CD8-positive, alpha-beta T cell (primary cell): ENCODE measurements at places on chromosomes 1 and 21.
A peak's percentile ranks its signal among the peaks of the same experiment; 100 is the strongest.

DNA sequence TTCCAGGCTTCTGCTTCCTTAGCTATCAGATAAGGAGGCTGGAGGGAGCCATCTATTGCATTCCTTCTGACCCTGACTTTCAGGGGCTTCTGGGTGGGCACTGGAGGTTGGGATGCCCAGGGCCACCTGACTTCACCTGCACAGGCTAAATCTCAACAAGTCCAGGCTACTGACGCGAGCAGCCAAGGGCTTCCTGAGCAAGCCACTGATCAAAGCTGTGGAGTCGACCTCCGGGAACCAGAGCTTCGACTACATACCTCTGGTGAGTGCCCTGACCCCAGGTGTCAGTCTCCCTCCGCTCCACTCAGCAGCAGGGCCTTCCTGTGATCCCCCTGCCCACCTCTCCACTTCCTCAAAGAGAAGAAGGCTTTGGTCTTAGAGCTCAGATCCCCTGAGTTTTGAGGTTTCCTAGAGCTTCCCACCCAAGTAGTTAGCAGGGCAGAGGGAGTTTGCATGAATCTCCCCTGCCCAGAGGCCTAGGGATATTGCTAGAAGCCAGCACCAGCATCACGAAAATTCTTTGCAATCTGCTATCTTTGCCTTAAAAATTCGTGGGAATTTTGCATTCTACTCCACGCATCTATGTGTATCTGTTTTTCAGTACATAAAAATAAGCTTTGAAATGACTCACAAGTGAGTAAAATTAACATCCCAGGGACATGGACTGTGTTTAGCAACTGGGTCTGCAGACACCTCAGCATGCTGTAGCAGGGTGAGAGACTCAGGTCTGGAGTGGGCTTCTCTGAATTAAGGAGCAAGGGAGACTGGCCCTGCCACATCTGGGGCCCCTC lies 61.4 kb downstream of the VWA5B1 start:
- no peak for DNase-seq

GRCh38 chr1:34982820-34983376 lies 2.2 kb downstream of the TMEM35B start:
- DNase-seq = no peak

GRCh38 chr21:17513214-17514123 lies 626 bp downstream of the CXADR start:
- DNase-seq = no peak

DNA sequence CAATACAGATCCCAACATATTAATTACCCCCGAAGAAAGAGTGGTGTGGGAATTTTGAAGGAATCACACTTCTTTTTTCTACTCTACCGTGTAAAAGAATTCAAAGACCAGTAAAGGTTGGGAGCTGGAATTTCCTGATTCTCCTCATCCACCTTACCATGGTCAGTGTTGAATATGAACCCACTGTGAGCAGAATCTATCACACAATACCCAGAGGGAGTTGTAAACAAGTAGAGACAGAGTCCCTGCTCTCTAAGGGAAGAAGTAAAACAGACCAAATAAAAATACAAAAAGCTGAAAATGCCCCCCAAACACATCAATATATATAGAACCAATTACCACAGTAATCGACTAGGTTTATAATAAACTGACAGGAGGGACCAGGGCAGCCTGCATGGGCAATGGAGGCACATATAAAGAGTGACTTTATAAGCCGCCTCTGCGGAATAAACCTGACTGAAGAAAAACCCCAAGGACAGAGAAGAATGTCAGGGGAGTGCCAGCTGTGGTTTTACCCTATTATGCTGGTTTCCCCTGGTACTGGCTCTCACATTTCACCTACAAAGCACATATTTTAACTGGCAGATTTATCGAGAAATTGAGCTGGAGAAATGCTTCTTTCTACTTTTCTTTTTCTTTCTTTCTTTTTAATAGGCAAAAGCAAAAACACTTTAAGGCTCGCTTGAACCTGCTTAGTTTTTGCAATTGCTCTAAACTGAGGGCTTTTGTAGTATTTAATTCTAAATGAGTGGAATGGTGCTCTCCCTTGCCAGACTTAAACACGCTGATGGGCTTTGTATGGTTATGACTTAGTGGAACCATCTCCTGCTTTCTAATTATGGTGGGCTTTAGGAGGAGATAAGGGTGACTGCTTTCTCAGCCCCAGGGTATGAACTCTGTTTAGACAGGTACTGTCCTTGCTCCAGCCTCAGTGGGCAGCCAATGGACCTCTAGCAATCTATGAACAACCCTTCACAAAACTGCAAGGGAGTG lies 244.8 kb downstream of the ASTN1 start:
- DNase-seq = no peak

DNA sequence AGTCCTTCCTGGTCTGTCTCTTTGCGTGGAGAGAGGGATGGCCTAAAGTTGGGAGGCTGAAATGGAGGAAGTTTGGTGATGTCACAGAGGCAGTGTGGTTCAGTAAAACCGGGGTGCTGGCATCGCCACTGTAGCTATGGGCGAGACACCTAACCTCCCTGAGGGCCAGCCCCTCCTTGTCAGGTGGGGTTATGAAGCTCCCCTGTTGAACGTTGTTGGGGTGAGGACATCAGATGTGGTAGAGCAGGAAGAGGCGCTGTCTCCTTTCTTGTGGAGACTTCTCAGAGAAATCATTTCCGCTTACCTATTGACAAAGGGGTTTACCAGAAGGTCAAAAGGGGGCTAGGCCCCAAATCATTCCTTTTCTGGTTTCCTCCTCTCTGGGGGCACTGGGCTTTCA lies 294.7 kb downstream of the SIPA1L2 start:
- peak; percentile 57 for DNase-seq

DNA sequence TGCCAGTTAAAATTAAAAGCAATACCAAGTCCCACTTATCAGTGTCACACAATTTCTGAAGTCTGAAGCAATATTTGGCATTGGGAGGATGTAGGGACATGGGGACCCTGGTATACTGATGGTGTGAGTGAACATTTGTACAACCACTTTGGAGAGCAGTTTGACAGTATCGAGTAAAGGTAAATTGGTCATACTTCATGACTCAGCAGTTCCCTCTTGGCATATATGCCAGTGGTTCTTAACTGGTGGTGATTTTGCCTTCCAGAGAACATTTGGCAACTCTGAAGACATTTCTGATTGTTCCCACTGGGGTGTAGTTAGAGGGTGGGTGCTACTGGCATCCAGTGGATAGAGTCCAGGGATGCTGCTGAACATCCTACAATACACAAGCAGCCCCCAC lies 19.7 kb downstream of the FMOD start:
- DNase-seq = no peak

DNA sequence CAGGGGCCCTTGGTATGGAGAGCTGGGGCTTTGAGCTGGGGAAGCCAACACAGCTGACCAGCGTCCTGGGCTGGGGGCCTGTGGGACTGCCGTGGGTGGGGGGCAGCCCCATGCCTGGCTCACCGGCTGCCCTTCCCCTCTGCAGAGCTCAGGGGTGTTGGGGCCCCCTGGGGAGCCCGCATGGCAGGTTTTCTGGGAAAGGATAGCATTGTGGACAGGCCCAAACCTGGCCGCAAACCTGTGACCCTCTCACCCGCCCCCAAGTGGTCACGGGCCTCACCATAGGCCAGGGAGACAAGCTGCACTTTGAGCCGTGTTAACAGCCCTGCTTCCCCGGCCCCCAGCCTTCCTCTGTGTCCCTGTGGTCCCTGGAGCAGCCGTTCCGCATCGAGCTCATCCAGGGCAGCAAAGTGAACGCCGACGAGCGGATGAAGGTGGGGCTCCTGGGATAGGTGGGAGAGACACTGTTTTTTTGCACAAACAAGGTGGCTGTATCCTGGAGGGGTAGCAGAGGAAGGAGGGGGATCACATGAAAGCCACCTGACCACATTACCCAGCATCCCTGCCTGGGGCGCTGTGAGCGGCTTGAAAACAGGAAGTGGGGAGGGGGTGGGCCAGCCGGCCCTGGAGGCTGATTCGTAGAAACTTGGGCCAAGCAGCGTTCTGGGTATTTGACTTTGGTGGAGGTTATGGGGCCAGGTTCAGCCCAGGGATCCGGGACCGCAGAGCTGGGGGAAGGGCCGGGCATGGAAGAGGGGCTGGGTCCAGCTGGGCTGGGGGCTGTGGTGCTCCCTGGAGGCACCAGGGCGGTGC lies 65.9 kb downstream of the PIK3CD start:
- DNase-seq = peak; percentile 96

GRCh38 chr1:209613400-209614150 lies 30.1 kb downstream of the CAMK1G start:
- no peak for DNase-seq

- DNase-seq = no peak
Measured at GRCh38 chr1:164515231-164515630, 43.8 kb upstream of the PBX1 start.

GRCh38 chr1:1400576-1401456 lies 1.7 kb upstream of the CCNL2 start:
- DNase-seq = no peak

GRCh38 chr21:38802050-38803026 lies 3.4 kb upstream of the ETS2 start:
- DNase-seq = no peak

DNA sequence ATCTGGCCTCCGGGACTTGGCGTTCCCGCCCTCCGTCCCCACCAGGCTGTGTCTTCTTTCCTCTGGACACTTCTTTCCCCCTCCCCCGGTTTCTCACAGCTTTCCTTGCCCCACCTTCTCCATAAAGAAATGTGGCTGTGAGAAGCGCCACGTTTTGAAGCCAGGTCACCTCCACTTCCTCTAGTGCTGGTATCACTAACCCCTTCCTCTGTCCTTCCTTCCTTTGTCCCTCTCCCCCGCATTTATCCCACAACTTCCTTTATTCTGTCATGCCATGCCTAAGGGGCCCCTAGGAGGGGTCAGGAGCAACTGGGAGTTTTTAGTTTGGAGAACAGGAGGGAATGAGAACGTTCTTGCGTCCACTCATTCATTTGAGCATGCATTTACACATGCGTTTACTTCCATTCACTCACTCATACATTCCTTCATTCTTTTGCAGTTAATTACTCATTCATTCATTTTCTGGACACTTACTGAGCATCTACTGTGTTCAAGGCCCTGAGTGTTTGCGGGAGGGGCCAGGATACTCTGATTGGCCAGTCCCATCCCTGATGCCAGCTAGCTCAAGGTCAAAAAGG lies 5.0 kb upstream of the ACOT11 start:
- DNase-seq = no peak

DNA sequence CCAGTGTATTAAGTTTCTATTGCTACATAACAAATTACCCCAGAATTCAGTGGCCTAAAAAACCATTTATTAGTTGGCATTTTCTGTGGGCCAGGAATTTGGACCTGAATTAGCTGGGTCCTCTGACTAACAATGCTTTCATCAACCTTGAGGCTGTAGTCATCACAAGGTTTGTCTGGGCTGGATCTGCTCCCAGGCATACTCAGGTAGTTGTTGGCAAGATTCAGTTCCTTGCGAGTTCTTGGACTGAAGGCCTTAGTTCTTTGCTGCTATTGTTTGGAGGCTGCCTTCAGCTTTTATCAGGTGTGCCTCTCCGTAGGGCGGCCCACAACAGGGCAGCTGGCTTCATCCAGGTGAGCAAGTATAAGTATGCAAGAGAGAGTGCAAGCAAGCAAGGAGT lies 31.4 kb upstream of the DEPDC1 start:
- no peak for DNase-seq

GRCh38 chr1:161226759-161227158 lies 899 bp downstream of the TOMM40L start:
- no peak for DNase-seq

DNA sequence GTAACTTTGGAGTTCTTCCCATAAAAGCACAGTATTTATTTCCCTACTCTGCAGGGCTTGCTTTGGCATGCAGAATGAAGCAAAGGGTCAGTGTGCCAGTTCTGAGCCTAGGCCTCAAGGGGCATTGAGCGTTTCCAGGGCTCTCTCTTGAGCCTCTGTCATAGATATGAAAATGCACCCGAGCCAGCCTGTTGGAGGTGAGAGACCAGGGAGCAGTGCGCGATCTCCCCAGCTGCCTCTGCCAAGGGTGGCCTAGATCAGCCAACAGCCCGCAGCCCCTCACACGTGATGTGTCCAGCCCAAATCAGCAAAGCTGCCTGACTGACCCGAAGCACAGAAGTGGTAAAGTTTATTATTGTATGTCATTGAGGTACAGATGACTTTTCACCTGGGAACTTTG lies 63.7 kb downstream of the TENT5C start:
- DNase-seq = no peak

- DNase-seq = no peak
Measured at GRCh38 chr1:106727171-106727570, 329.3 kb upstream of the PRMT6 start.

GRCh38 chr21:38134084-38134873 lies 122.5 kb upstream of the KCNJ15 start:
- DNase-seq = no peak

- DNase-seq = no peak
Measured at GRCh38 chr1:195954848-195955247, 653.4 kb downstream of the KCNT2 start.

DNA sequence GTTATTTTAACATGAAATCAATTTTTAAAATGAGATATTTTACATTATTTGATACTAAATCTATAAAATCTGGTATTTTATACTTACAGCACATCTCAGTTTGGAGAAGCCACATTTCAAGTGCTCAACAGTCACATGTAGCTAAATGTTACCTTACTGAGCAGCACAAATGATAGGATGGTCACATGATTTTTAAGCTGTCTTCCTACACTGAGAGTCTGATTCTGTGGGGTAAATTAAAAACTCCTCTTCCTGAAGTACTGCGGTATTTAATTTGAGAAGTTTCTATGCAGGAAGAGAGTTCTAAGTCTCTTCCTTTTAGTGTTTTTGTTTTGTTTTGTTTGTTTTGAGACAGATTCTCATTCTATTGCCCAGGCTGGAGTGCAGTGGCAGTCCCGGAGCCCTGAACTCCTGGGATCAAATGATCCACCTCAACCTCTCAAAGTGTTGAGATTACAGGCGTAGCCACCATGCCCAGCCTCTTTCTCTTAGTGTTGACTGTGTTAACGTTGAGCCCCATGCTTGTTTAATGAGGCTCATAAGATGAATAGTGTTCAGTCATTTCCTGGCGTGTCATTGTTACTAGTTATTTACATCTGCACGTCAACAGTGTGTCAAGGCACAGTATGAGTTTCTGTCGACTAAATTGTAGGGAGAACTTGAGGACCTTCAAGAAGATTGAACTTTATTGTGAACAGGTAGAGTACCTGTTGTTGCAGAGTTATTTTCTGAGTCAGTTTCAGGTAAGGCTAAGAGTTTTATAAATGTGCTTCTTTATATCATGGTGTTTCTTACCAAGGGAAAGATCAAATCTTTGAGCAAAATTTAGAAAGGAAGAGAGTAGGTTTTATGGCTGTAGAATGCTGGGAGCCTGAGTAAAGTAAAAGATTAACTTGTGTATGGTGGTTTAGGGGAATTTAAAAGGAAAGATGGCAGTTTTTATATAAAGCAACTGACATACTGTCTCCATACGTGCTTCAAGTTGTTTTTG lies 3.3 kb downstream of the CNST start:
- DNase-seq = peak; percentile 68

GRCh38 chr1:10530281-10530740 lies 55.6 kb downstream of the PEX14 start:
- DNase-seq = no peak

- DNase-seq = no peak
Measured at GRCh38 chr1:165114022-165114888, 242.3 kb downstream of the LMX1A start.

GRCh38 chr1:96020378-96020777 lies 701.2 kb upstream of the PTBP2 start:
- DNase-seq = no peak

- DNase-seq = no peak
Measured at GRCh38 chr21:42262831-42263231, 43.9 kb downstream of the ABCG1 start.

GRCh38 chr1:36080236-36080635 lies 3.7 kb upstream of the TEKT2 start:
- no peak for DNase-seq
